Ovary (tissue), 10 donors: ENCODE measurements at places on chromosomes 2 and 18. TPM values are rescaled to one million over a fixed set of nuclear protein-coding genes. Genes with fewer than 3 reads are reported as not detected.

The TMEM169 gene
- 0.37 TPM for total RNA-seq

DNA sequence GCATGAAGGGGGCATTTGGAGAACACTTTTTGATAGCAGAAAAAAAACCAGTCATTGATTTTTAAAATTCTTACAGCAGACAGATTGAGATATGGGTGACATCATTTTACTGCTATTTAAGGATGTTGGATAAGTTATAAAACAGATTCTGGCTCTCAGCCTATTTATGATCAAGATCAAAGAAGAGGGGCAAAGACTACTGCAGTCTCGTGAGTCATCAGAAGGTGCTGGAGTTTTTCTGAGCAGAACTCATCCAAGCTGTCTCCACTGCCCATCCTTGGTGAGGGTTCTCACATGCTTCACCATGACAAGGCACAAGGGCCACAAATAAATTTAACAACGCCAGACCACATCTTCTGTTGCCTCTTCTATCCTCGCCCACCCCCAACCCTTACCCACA lies 58.8 kb downstream of the ST6GAL2 start:
- H3K4me1 ChIP-seq = no peaks in the 10 kb centered on the region
- H3K36me3 ChIP-seq = no peaks in the 10 kb centered on the region
- H3K27ac ChIP-seq = no peak overlapping the region
- DNase-seq = no peak

DNA sequence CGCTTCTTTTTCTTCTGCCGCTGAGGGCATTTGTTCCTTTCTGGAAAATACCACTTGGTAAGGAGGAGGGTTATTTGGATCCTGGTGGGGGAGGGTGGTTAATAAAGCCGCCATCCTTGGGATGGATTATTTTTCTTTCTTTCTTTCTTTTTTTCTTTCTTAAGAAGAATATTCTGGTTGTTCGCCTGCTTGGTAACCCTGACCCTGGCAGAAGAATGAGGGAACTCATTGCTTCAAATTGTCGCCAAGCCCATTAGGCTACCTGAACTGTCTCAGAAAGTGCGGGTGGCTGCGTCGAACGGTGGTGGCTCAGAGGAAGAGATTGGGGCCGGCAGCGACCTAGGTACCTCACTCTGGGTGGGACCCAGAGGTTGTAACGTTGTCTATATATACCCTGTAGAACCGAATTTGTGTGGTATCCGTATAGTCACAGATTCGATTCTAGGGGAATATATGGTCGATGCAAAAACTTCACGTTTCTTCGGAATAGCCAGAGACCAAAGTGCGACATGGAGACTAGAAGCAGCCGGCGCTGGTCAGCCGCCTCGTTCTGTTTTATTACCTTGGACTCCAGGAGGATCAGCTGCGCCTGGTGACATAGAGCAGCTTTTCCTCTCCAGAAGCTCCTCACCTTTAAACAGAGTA lies 1.3 kb upstream of the HOXD4 start:
- no peaks in the 10 kb centered on the region for H3K36me3 ChIP-seq
- no peak overlapping the region for H3K4me3 ChIP-seq
- no peak for DNase-seq
- H3K27me3 ChIP-seq = no peaks in the 10 kb centered on the region
- H3K4me1 ChIP-seq = peaks cover 8% of the 10 kb centered on the region

DNA sequence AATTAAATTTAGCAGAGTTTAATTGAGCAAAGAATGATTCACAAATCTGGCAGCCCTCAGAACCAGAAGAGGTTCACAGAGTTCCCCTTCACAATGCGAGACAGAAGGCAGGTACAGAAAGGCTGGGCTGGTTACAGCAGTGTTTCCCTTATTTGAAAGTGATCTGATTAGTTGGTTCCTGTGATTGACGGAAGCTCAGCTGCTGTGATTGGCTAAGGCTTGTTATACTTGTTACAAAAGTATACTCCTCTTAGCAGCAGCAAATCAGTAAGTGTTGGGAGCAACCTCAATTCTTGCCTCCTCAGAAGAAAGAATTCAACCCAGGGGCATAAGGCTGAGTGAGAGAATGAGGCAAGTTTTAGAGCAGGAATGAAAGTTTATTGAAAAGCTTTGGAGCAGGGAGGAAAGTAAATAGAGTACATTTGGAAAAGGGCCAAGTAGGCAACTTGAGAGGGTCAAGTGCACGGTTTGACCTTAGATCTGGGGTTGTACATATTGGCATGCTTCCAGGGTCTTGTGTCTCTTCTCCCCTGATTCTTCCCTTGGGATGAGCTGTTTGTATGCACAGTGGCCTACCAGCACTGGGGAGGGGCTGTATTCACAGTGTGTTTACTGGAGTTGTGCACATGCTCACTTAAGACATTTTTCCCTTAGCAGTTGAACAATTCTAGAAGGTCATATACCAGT lies 431.8 kb upstream of the RAB12 start:
- H3K4me3 ChIP-seq = no peak overlapping the region
- no peak for DNase-seq
- no peaks in the 10 kb centered on the region for H3K36me3 ChIP-seq
- H3K27me3 ChIP-seq = no peaks in the 10 kb centered on the region
- H3K4me1 ChIP-seq = peaks cover 8% of the 10 kb centered on the region

DNA sequence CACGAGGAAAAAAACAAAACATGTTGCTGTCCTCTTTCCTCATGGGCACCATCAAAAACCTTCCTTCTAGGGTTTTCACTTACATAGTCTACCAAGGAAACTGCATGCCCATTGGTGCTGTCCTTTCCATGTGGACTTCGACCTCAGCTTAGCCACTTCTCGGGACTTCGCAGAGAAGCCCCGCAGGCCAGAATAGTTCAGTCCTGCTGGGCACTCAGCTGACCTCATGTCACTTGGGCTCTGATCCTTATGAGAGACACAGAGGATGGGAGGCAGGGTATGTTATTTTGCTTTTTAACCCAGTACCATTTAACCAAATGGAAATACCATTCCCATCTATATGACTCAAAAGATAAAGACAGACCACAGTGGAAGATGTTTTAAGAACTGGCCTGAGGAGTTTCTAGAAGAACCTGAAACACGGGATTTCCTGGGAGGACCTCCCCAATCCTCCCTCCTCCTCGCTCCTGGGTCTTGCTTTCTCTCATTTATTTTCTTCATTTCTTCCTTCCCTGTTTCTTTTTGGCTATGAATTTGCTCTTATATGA lies 28.4 kb downstream of the AAK1 start:
- no peaks in the 10 kb centered on the region for H3K36me3 ChIP-seq
- H3K27me3 ChIP-seq = no peaks in the 10 kb centered on the region
- no peak for DNase-seq
- no peak overlapping the region for H3K4me3 ChIP-seq
- peaks cover 9% of the 10 kb centered on the region for H3K4me1 ChIP-seq
- H3K27ac ChIP-seq = no peak overlapping the region

DNA sequence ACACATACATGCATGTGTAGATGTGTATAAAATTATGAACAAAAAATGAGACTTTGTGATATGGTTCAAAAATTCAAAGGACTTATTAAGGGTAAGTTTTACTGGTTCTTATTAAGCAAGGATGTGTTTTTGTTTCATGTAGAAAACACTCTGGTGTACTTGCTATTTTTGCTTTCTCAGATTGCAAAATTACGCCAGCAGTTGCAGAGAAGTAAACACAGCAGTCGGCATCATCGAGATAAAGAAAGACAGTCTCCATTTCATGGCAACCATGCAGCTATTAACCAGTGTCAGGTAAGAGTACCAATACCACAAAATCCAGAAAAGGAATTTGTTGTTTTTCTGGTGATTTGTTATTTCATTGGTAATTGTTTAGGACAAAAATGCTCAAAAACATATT lies 91.3 kb downstream of the FAM117B start:
- DNase-seq = no peak
- H3K27ac ChIP-seq = no peak overlapping the region
- H3K4me1 ChIP-seq = no peaks in the 10 kb centered on the region
- H3K4me3 ChIP-seq = no peak overlapping the region
- no peaks in the 10 kb centered on the region for H3K27me3 ChIP-seq
- no peaks in the 10 kb centered on the region for H3K36me3 ChIP-seq

- H3K4me1 ChIP-seq = no peaks in the 10 kb centered on the region
- H3K36me3 ChIP-seq = no peaks in the 10 kb centered on the region
- no peaks in the 10 kb centered on the region for H3K27me3 ChIP-seq
- H3K4me3 ChIP-seq = no peak overlapping the region
Measured at GRCh38 chr2:6730003-6730402, 135.7 kb downstream of the CMPK2 start.

DNA sequence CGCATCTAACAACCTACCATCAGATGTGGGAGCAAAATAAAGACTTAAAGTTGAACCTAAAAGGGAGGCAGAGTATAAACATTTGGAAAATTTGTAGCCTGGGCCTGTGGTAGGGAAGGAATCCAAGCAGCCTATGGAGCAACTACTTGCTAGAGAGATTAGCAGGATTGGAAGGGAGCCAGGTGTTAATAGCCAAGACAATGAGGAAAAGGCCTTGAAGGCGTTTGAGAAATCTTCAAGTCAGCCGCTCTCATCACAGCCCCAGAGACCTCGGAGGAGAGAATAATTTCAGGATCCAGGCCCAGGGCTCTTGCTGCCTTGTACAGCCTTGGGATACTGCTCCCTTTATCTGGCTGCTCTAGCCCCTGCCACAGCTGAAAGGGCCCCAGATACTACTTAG lies 219.7 kb downstream of the THSD7B start:
- no peaks in the 10 kb centered on the region for H3K27me3 ChIP-seq
- no peaks in the 10 kb centered on the region for H3K4me1 ChIP-seq

DNA sequence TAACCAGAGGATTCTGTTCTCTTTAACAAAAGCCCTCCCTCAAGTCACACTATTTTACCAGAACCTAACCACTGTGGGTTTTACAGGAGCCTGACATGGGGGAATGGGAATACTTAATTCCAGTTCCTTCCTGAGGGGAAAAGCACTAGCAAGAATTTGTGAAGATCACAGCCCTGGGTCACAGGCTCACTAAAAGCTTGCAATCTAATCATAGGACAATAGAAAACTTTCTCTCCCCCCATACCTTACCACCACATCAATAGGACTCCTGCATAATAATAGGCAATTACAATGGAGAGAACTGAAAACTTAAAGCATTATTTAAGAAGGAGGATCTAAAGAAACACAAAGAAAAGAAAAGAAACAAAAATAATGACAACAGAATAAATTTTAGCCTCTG lies 225.8 kb upstream of the ZNF804A start:
- no peak overlapping the region for H3K27ac ChIP-seq
- no peaks in the 10 kb centered on the region for H3K4me1 ChIP-seq
- H3K4me3 ChIP-seq = no peak overlapping the region
- H3K27me3 ChIP-seq = no peaks in the 10 kb centered on the region

DNA sequence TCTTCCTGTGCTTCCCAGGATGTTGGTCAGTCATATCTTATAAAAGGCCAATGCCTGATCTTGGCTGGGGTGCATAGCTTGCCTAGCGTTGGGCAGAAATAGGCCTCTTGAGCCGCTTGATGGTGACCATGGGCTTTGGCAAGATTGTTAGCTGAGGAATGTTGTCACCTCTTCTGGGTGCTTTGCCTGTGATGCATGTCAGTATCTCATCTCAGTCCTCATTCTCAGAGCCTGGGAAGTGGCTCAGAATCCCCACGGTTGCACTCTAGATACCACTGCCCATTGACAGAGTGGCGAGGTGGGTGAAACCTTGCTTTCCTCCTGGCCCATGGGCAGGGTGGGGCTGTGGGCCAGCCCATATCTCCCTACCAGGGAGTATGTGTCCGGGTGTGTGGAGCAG lies 79.2 kb upstream of the MGAT5 start:
- no peak overlapping the region for H3K27ac ChIP-seq
- no peaks in the 10 kb centered on the region for H3K36me3 ChIP-seq
- no peak overlapping the region for H3K4me3 ChIP-seq
- H3K4me1 ChIP-seq = peaks cover 7% of the 10 kb centered on the region

The TEKT4 gene
- total RNA-seq = 0.30 TPM
